ENCODE measurements at places on chromosomes 7 and 10. TPM values are rescaled to one million over a fixed set of nuclear protein-coding genes. Genes with fewer than 3 reads are reported as not detected.

DNA sequence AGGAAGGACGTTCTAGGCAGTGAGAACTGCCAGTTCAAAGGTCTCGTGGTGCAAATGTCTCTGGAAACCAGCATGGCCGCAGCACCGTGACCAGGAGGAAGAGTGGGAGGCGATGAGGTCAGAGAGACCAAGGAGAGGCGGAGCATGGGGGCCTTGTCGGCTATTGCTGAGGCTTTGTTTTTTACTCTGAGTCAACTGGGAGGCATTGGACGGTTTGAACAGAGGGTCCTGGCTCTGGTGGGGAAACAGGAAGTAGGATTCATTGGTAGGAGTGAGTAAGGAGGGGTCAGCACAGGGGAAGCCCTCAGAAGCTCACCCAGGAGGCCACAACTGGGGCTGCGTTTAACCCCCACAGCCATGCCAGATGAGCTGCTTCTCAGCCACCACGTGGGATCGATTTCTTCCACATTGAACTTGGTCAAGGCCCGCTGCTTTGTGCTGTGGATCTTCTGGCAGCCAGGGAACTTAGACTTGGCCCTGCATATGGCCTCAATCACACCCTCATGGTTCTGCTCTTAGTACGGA lies 22.2 kb upstream of the SH2B2 start:
- no peaks in the 10 kb centered on the region for H3K4me1 ChIP-seq
- H3K27me3 ChIP-seq: no peaks in the 10 kb centered on the region
- H3K36me3 ChIP-seq: no peaks in the 10 kb centered on the region

DNA sequence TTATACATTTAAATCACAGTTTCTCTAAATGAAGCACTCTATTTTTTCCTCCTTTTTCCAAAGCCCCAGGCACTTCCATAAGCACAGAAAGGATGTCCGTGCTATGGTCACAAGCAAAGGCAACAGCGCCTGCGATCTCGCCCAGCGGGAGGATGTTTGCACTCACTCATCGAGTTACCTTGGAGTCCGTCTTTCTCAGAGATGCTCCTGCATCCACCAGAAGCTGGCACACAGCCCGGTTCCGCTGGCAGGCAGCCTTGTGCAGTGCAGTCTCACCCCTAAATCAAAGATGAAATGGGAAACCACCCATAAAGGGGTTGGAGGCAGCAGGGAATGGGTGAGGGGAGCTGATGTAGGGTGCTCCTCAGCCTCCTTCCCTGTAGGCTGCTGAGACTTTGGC lies 51.9 kb upstream of the PTN start:
- H3K4me1 ChIP-seq: no peaks in the 10 kb centered on the region
- H3K36me3 ChIP-seq: no peaks in the 10 kb centered on the region
- DNase-seq: no peak
- no peak overlapping the region for H3K4me3 ChIP-seq

GRCh38 chr7:10315881-10316280 lies 657.8 kb upstream of the PHF14 start:
- no peak overlapping the region for H3K4me3 ChIP-seq
- H3K27ac ChIP-seq: no peak overlapping the region
- H3K27me3 ChIP-seq: no peaks in the 10 kb centered on the region
- no peaks in the 10 kb centered on the region for H3K4me1 ChIP-seq
- H3K36me3 ChIP-seq: no peaks in the 10 kb centered on the region
- no peak for DNase-seq

GRCh38 chr7:112648781-112649180 lies 141.4 kb downstream of the TMEM168 start:
- no peak overlapping the region for H3K4me3 ChIP-seq
- no peak for DNase-seq
- no peaks in the 10 kb centered on the region for H3K4me1 ChIP-seq
- no peaks in the 10 kb centered on the region for H3K27me3 ChIP-seq

DNA sequence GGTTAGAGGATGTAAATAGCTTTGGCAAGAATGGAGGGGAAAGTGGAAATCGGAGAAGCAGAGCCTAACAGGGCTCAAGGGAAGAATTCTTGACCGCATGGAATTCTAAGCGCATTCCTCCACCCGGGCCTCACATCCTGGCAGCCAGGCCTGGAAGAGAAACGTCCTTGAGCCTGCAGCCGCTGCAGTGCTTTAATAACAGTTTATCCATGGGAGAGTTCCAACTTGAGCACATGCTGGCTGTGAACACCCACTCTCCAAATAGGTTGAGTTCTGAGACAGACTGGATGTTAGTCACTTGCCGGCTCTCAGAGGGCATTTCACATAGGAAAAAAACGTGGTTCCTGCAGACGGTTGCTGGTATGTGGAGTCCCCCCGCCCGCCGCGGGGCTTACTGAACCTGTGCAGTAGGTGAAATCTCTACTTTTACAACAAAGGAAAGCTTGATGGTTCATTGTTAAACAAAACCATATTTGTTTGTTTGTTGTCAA lies 61.4 kb upstream of the STEAP1B start:
- H3K4me1 ChIP-seq: peaks cover 8% of the 10 kb centered on the region
- no peaks in the 10 kb centered on the region for H3K27me3 ChIP-seq
- no peaks in the 10 kb centered on the region for H3K36me3 ChIP-seq
- H3K4me3 ChIP-seq: no peak overlapping the region
- no peak overlapping the region for H3K27ac ChIP-seq

DNA sequence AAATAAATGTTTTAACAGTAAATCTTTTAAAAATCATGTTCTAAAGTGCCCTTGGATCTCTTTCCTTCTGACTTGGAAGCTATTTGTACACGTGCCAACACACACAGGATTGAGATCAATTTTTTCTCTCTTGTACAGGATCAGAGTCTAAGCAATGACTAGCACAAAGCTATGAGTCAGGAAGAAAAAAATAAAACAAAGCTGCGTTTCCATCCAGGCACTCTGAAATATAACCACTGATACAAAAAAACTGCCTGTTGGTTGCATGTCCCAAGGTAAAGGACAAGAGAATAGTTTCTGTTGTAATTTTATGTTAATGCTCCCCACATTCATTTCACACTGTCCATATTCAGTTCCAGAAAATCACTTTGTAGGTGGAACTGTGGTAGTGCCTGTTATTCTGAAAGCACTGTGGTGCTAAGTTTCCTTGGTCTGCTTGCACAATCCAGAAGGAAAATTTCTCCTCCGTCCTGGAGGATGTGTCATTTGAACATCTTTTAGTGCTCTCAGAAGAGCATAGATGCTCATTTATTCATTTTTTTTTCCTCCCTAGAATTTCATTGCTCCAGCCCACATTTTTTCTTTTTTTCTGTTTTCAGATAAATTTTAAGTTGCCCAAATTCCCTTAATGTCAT lies 113.4 kb downstream of the PLXDC2 start:
- H3K27me3 ChIP-seq: no peaks in the 10 kb centered on the region
- H3K36me3 ChIP-seq: no peaks in the 10 kb centered on the region
- H3K4me3 ChIP-seq: no peak overlapping the region
- DNase-seq: no peak
- no peak overlapping the region for H3K27ac ChIP-seq
- H3K4me1 ChIP-seq: peaks cover 4% of the 10 kb centered on the region

CALHM1 gene
- total RNA-seq: not detected

VENTX gene
- 0.71 TPM for total RNA-seq

DNA sequence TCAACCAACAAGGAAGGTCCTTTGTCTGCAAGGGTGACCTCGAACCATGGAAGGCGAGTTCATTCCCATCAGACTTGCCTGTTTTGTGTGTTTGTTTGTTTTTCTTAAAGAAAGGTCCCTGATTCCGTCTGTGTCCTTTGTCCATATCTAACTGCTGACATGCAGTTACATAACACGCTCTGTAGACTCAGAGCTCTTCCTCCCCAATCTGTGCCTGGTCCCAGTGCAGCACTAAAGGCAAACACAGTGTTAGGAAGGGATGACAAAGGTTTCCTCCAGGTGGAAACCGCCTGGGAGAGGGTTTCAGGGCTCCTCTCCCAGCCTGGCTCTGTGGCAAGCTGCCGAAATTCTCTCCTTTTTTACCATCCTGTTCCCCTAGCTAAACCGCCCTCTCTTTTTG lies 13.4 kb downstream of the JCAD start:
- H3K4me1 ChIP-seq: peaks cover 3% of the 10 kb centered on the region
- DNase-seq: no peak
- no peaks in the 10 kb centered on the region for H3K27me3 ChIP-seq
- no peak overlapping the region for H3K4me3 ChIP-seq

DNA sequence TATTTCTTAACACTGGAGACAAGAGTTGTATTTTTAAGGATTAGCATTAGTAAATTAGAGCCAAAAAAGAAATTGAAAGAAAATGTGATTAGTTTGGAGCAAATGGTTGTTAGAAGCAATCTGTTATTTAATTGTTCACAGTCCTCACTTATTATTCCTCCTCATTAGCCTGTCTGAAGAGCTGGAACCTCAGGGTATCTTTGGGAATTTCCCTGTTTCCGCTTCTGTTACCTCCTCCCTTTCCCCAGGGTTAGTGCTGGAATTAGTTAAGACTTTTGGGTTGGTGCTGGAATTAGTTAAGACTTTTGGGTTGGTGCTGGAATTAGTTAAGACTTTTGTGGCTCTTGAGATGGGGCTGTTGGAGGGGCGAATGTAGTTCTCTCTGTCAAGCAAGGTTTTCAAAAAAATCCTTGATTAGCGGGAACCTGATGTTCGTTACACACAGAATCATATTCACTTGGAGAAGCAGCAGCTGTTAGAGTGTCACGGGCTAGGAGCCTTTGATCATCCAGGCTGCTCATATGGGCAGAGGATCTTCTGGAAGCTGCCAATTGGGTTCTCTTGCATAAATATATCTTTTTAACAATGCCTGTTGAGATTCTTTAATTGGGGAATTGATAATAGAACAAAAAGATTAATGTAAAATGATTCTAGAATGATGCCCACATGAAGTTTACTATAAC lies 251.0 kb upstream of the NPSR1 start:
- DNase-seq: no peak
- H3K27ac ChIP-seq: no peak overlapping the region
- no peak overlapping the region for H3K4me3 ChIP-seq
- no peaks in the 10 kb centered on the region for H3K27me3 ChIP-seq
- H3K36me3 ChIP-seq: no peaks in the 10 kb centered on the region
- H3K4me1 ChIP-seq: no peaks in the 10 kb centered on the region

GNGT1 gene
- total RNA-seq: 0.41 TPM

DNA sequence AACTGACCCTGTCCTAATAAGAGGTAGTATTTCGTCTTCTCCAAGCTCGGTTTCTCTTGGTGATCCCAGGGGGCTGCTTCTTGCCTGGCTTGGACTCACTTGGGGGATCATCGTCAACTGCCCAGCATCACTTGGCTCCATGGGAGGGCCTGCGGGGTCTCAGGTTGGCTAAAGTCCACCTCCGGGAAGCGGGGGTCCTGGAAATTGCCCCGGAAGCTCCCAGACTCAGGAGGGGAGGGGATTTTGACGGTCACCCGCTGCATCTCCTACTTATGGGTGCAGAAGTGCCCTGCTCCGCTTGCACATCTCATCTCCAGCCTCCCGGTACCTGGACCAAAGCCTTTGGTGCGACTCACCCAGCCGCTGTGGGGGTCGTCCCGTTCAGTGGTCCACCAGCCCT lies 18.7 kb downstream of the KCNK18 start:
- no peak overlapping the region for H3K4me3 ChIP-seq
- DNase-seq: no peak
- H3K27me3 ChIP-seq: no peaks in the 10 kb centered on the region
- peaks cover 5% of the 10 kb centered on the region for H3K4me1 ChIP-seq
- no peaks in the 10 kb centered on the region for H3K36me3 ChIP-seq
- H3K27ac ChIP-seq: no peak overlapping the region

- H3K27me3 ChIP-seq: no peaks in the 10 kb centered on the region
- no peaks in the 10 kb centered on the region for H3K36me3 ChIP-seq
- no peak overlapping the region for H3K27ac ChIP-seq
- H3K4me3 ChIP-seq: no peak overlapping the region
These were observed 134.3 kb downstream of the ACTR3B start for GRCh38 chr7:152893801-152894294.

DNA sequence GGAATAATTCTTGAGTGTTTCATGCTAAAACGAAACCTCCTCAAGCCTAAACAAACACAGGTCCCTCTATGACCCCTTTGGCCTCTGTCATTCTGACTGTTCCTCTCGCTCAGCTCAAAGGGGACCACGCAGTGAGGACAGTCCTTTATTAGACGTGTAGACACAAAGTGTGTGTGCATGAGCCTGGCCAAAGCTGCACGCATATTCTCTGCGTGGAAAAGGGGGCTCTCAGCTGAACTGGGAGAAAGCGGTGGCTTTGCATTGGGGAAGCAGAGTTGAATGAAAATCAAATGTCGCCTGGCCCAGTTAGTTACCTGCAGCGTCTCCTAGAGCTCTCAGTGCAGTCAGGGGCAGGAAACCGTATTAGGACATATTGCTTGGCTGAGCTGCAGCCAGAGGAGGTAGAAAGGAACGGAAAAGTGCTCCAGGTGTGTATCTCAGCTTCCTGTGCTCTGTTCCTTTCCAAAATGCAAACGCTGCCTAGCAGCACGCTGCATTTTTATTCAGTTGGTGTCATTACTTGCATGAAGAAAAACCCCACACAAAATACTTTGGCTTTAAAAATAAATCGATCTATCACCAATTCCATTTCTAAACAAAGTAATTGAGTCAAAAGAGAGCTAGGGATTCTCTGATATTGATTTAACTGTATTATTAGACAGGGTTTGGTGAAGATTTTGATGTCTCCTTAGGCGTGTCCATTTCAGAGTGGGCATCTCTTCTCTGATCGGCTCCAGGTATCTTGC lies 4.9 kb downstream of the GATA3 start:
- H3K27me3 ChIP-seq: no peaks in the 10 kb centered on the region
- no peak for DNase-seq
- no peaks in the 10 kb centered on the region for H3K36me3 ChIP-seq
- H3K27ac ChIP-seq: no peak overlapping the region
- no peak overlapping the region for H3K4me3 ChIP-seq
- no peaks in the 10 kb centered on the region for H3K4me1 ChIP-seq

GRCh38 chr7:106448992-106449859 lies 164.4 kb upstream of the NAMPT start:
- no peaks in the 10 kb centered on the region for H3K36me3 ChIP-seq
- H3K4me1 ChIP-seq: no peaks in the 10 kb centered on the region
- no peak overlapping the region for H3K27ac ChIP-seq
- no peak for DNase-seq

CLDN15 gene
- total RNA-seq: 10.0 TPM

- DNase-seq: no peak
- H3K27me3 ChIP-seq: no peaks in the 10 kb centered on the region
- H3K4me3 ChIP-seq: no peak overlapping the region
- H3K27ac ChIP-seq: no peak overlapping the region
- no peaks in the 10 kb centered on the region for H3K4me1 ChIP-seq
These were observed 42.6 kb downstream of the KIF20B start for GRCh38 chr10:89744026-89744425.

FAM25A gene
- not detected for total RNA-seq

- no peak for DNase-seq
- no peaks in the 10 kb centered on the region for H3K27me3 ChIP-seq
- H3K4me3 ChIP-seq: no peak overlapping the region
- no peaks in the 10 kb centered on the region for H3K36me3 ChIP-seq
These were observed 72.5 kb downstream of the LCOR start for GRCh38 chr10:96904648-96905047.
